ENCODE measurements at places on chromosomes 13 and 19. TPM values are rescaled to one million over a fixed set of nuclear protein-coding genes. Genes with fewer than 3 reads are reported as not detected.

- peaks cover 68% of the 10 kb centered on the region for H3K4me1 ChIP-seq
- peak overlapping the region; percentile 97 for H3K4me3 ChIP-seq
- peaks cover 10% of the 10 kb centered on the region for H3K36me3 ChIP-seq
- peak overlapping the region; percentile 85 for H3K27ac ChIP-seq
These were observed 1.4 kb upstream of the CD37 start for GRCh38 chr19:49333811-49334288.

GRCh38 chr19:17671906-17672305 lies 16.2 kb downstream of the UNC13A start:
- no peak for DNase-seq
- no peaks in the 10 kb centered on the region for H3K36me3 ChIP-seq
- no peak overlapping the region for H3K27ac ChIP-seq
- no peaks in the 10 kb centered on the region for H3K27me3 ChIP-seq
- H3K4me1 ChIP-seq = no peaks in the 10 kb centered on the region

DNA sequence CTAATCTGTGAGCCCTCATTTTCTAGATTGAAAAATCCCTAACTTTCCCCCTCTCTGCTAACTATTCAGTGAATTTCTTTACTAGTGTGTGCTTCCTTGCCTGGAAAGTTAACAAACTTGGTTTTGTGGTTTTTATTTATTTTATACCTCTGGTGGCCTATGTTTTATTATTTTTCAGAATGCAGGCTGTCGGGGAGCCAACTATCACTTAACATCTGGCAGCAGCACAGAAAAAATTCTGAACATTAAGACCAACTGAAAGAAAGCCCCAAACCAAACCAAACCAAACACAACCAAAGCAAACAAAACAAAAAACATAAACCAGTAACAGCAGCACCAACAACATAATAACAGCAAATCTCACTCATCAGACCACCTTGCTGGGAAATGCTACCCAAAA lies 109.0 kb upstream of the KL start:
- no peak overlapping the region for H3K4me3 ChIP-seq
- no peaks in the 10 kb centered on the region for H3K36me3 ChIP-seq
- no peaks in the 10 kb centered on the region for H3K27me3 ChIP-seq
- peaks cover 5% of the 10 kb centered on the region for H3K4me1 ChIP-seq

- DNase-seq = no peak
- H3K4me3 ChIP-seq = no peak overlapping the region
These were observed 1660.3 kb downstream of the EFNB2 start for GRCh38 chr13:104875038-104875754.

DNA sequence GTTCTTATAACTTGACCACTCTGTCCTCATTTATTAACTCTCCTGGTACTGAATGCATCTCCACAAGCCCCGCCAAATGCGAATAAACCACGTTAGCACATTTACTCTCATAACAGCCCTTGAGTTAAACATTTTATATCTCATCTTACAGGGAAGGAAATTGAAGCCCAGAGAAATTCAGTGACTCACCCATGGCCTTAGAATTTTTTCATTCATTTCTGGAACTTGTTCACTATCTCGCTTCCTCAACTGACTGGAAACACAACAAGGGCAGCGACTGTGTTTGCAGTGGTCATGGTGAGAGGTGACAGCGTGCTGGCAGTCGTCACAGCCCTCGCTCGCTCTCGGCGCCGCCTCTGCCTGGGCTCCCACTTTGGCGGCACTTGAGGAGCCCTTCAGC lies 39.5 kb downstream of the SERP2 start:
- no peaks in the 10 kb centered on the region for H3K4me1 ChIP-seq
- H3K36me3 ChIP-seq = no peaks in the 10 kb centered on the region
- H3K27ac ChIP-seq = no peak overlapping the region
- no peak for DNase-seq

- no peak for DNase-seq
- H3K4me1 ChIP-seq = no peaks in the 10 kb centered on the region
- no peaks in the 10 kb centered on the region for H3K36me3 ChIP-seq
- H3K27ac ChIP-seq = no peak overlapping the region
- peaks cover 3% of the 10 kb centered on the region for H3K27me3 ChIP-seq
- H3K4me3 ChIP-seq = no peak overlapping the region
These were observed 89.0 kb upstream of the SPATA13 start for GRCh38 chr13:24071423-24072075.

- no peak overlapping the region for H3K4me3 ChIP-seq
- DNase-seq = peak; percentile 48
- no peaks in the 10 kb centered on the region for H3K36me3 ChIP-seq
- peaks cover 5% of the 10 kb centered on the region for H3K4me1 ChIP-seq
These were observed 9.8 kb upstream of the DPF1 start for GRCh38 chr19:38233740-38234251.

- no peak overlapping the region for H3K4me3 ChIP-seq
- no peak overlapping the region for H3K27ac ChIP-seq
- no peak for DNase-seq
- no peaks in the 10 kb centered on the region for H3K36me3 ChIP-seq
- H3K4me1 ChIP-seq = peaks cover 11% of the 10 kb centered on the region
These were observed 19.7 kb downstream of the MED26 start for GRCh38 chr19:16608290-16608739.

- H3K4me3 ChIP-seq = peak overlapping the region; percentile 22
- H3K27ac ChIP-seq = no peak overlapping the region
- H3K4me1 ChIP-seq = peaks cover 37% of the 10 kb centered on the region
- DNase-seq = no peak
- H3K27me3 ChIP-seq = no peaks in the 10 kb centered on the region
These were observed 2.9 kb downstream of the LRCH1 start for GRCh38 chr13:46555722-46556417.

DNA sequence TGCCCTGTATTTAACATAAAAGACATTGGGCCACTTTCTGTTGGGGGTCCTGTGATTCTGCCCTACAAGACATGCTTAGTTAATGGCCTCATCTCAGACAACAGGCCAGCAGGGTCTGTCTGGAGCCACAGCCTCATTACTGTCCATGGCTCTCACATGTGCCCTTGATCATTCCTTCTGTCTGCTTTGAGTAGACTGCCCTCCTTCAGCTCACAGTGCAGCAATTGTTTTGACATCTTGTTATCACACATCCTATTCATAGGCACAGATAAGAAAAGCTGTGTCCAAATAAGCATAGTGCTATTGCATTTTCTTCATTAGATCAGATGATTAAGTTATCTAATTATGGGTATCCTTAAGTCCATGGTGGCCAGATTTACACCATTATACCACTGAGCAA lies 127.9 kb downstream of the KCTD12 start:
- no peaks in the 10 kb centered on the region for H3K4me1 ChIP-seq
- DNase-seq = no peak
- no peaks in the 10 kb centered on the region for H3K36me3 ChIP-seq
- H3K27me3 ChIP-seq = no peaks in the 10 kb centered on the region
- H3K27ac ChIP-seq = no peak overlapping the region

- no peaks in the 10 kb centered on the region for H3K4me1 ChIP-seq
- no peak overlapping the region for H3K27ac ChIP-seq
- no peak for DNase-seq
These were observed 318.8 kb downstream of the SHISA2 start for GRCh38 chr13:25733001-25733491.

DNA sequence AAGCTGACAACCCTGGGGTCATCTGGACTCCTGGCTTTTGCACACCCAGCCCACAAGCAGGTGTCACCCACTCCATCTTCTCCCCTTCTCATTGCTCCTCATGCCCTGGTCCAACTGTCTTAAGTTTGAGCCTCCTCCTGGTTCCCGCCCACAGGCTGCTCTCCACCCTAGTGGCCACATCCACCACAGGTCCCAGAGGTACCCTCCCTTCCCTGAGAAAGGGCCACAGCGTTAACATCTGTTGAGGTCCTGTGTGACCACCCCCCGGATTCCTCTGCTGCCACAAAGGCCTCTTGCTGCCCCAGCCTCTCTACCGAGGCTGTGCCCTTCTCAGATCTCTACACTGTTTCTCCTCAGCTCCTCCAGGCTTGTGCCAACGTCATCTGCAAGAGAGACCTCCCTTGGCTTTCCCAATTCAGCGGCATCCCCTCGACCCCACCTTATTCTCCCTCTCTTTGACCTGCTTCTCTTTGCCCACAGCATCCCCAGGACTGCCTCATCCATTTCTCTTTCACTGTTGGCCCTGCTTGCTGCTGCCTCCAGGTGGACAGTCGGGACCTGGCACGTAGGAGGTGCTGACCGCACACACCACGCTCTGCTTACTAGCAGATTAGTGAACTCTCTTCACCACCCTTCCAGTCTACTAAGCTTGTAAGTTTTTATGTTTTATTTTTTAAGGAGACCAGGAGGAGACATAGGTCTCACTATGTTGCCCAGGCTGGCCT lies 33.3 kb downstream of the SUGP2 start:
- no peak overlapping the region for H3K27ac ChIP-seq
- no peaks in the 10 kb centered on the region for H3K27me3 ChIP-seq
- no peak for DNase-seq
- no peaks in the 10 kb centered on the region for H3K4me1 ChIP-seq
- peaks cover 38% of the 10 kb centered on the region for H3K36me3 ChIP-seq

DNA sequence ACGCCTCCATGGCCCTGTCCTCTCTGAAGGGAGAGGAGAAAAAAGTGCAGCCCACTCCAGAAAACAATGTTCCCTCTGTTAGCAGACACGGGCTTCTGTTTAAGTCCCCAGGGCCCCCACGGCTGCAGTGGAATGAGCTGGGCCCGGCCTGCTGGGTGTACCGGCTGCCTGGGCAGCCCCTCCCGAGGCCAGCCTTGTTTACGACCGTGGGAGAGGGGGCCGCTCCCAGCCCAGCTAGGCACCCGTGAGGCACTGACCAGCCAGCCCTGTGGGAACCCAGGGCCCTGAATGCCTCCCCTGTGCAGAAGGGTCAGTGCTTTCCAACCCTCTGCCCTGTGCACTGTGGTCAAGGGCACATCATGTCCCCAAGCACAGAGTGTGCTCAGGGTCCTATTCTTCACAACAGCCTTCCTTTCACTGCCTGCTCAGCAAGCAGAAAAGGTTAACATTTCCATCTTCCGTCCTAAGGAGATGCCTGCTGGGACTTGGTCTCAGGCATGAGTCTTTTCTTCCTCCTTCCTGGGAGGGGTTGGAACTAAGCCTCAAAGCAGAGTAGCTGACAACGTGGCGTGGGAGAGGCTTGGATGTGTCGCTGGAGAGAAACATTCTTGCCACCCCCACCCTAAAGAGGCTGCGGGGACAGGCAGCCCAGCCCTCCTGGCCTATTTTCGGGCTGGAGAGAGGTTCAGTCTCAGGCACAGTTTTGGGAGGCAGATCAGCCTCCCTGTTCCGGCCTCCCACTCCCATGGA lies 90.1 kb downstream of the RGCC start:
- H3K4me1 ChIP-seq = no peaks in the 10 kb centered on the region
- no peak overlapping the region for H3K27ac ChIP-seq
- H3K27me3 ChIP-seq = no peaks in the 10 kb centered on the region
- no peak overlapping the region for H3K4me3 ChIP-seq

- peak; percentile 39 for DNase-seq
- H3K4me3 ChIP-seq = peak overlapping the region; percentile 57
- no peak overlapping the region for H3K27ac ChIP-seq
- H3K4me1 ChIP-seq = peaks cover 55% of the 10 kb centered on the region
- no peaks in the 10 kb centered on the region for H3K36me3 ChIP-seq
These were observed 2.2 kb downstream of the CD70 start for GRCh38 chr19:6588508-6589345.

GRCh38 chr19:10887616-10888367 lies 16.4 kb downstream of the CARM1 start:
- no peaks in the 10 kb centered on the region for H3K27me3 ChIP-seq
- no peak overlapping the region for H3K4me3 ChIP-seq
- no peak overlapping the region for H3K27ac ChIP-seq
- no peaks in the 10 kb centered on the region for H3K36me3 ChIP-seq

- no peak overlapping the region for H3K4me3 ChIP-seq
- H3K27ac ChIP-seq = no peak overlapping the region
- H3K36me3 ChIP-seq = peaks cover under 1% of the 10 kb centered on the region
- no peaks in the 10 kb centered on the region for H3K4me1 ChIP-seq
- no peaks in the 10 kb centered on the region for H3K27me3 ChIP-seq
These were observed 71.4 kb downstream of the NAA16 start for GRCh38 chr13:41382431-41382830.

GRCh38 chr13:25018729-25019115 lies 77.2 kb upstream of the PABPC3 start:
- H3K36me3 ChIP-seq = no peaks in the 10 kb centered on the region
- peaks cover 10% of the 10 kb centered on the region for H3K27me3 ChIP-seq
- DNase-seq = no peak
- H3K27ac ChIP-seq = no peak overlapping the region
- H3K4me3 ChIP-seq = no peak overlapping the region

DNA sequence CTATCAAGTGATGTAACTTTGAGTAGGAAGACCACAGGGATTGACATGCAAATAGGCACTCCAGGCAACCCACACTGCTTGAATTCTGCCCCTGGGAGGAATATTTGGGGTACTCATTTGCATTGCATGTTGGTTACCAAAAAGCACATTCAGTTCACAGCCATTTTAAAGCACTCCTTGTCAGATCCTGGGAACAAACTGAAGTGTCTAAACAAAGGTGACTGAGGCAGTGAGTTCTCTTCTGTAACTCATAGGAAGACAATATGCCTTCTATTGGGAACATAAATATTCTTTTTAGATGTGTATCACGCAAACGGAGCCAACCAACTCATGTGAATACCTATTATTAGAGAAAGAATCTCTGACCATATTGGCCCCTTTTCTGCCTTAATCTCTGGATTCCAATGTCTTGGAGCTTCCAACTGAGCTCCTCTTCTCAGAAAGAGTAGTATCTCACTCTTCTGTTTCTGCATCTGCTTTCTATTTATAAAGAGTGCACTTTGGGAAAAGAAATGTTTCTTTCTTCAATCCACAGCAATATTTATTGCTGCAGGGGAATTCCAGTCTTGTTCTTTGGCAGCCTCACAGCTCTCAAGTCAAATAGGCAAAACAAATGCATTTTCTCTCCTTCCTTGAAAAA lies 125.7 kb upstream of the NBEA start:
- no peaks in the 10 kb centered on the region for H3K4me1 ChIP-seq
- no peaks in the 10 kb centered on the region for H3K36me3 ChIP-seq
- no peaks in the 10 kb centered on the region for H3K27me3 ChIP-seq
- no peak overlapping the region for H3K27ac ChIP-seq
- no peak for DNase-seq

- peaks cover 57% of the 10 kb centered on the region for H3K36me3 ChIP-seq
- DNase-seq = no peak
- H3K27ac ChIP-seq = no peak overlapping the region
These were observed 10.4 kb downstream of the SAMD4B start for GRCh38 chr19:39352381-39353255.

DNA sequence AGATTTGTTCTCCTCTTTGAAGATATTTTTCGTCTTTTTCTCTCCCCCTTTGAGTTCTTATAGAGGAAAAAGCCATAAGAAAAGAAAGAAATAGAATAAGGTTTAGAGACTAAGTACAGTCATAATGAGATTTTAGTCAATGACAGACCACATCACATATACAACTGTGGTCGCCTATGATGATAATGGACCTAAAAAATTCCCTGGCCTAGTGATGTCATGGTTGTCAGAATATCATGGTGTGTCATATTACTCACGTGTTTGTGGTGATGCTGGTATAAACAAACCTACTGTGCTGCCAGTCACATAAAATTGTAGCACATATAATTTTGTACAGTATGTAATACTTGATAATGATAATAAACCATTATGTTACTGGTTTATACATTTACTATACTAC lies 1096.1 kb downstream of the OLFM4 start:
- no peak for DNase-seq
- H3K27ac ChIP-seq = no peak overlapping the region
- H3K4me1 ChIP-seq = no peaks in the 10 kb centered on the region
- H3K36me3 ChIP-seq = no peaks in the 10 kb centered on the region
- no peaks in the 10 kb centered on the region for H3K27me3 ChIP-seq

DMWD gene
- 13.5 TPM for polyA plus RNA-seq

ATP7B gene
- 0.25 TPM for polyA plus RNA-seq

KLK4 gene
- polyA plus RNA-seq = not detected

TEX29 gene
- not detected for polyA plus RNA-seq

PSMD8 gene
- 193 TPM for polyA plus RNA-seq

CFAP97D2 gene
- not detected for polyA plus RNA-seq

LRRC4B gene
- polyA plus RNA-seq = not detected

PGLYRP1 gene
- polyA plus RNA-seq = not detected

CRTC1 gene
- polyA plus RNA-seq = 1.5 TPM

SYCN gene
- polyA plus RNA-seq = not detected

APBA3 gene
- polyA plus RNA-seq = 35.0 TPM

MAMSTR gene
- 0.40 TPM for polyA plus RNA-seq

Data from CD4-positive, CD25-positive, alpha-beta regulatory T cell (primary cell).